ENCODE measurements at places on chromosomes 2 and 18.

DNA sequence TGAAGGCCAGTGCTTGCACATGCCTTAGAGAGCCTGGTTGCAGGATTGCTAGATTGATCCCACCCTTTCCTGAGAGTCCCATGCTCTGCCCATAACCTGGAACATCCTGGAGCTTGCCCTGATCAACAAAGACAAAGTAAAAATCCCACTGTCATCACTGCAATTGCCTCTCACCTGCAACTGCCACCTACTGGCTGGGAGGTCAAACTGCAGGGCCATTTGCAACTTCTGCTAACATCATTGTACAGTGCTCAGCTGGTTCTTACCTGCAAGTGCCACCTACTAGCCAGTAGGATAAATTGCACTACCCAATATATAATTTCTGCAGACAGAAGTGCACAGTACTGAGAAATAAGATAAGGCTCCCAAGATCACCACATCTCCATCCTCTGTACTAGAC, 947.5 kb downstream of the CPS1 start:
- no peak for DNase-seq

DNA sequence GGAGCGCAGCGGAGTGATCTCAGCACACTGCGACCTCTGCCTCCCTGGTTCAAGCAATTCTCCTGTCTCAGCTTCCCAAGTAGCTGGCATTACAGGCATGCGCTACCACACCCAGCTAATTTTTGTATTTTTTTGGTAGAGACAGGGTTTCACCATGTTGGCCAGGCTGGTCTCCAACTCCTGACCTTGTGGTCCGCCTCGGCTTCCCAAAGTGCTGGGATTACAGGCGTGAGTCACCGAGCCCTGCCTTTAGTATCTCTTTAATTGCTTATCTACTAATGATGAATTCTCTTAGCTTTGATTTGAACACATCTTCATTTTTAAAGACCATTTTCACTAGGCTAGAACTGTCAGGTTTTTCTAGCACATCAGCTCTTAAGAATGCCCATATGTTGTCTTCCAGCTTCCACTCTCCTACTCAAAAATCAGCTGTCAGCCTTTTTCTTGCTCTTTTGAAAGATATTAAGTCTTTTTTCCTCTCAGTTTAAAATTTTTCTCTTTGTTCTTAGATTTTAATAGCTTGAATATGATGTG, 16.1 kb upstream of the MFSD2B start:
- no peak for DNase-seq

- peak; percentile 49 for DNase-seq
These were observed 13.8 kb downstream of the FOSL2 start for GRCh38 chr2:28406276-28407096.

GRCh38 chr2:81979086-81979485, 1674.5 kb upstream of the LRRTM1 start:
- DNase-seq = no peak

- DNase-seq = no peak
These were observed 153.7 kb upstream of the NCK2 start for GRCh38 chr2:105590780-105591660.

DNA sequence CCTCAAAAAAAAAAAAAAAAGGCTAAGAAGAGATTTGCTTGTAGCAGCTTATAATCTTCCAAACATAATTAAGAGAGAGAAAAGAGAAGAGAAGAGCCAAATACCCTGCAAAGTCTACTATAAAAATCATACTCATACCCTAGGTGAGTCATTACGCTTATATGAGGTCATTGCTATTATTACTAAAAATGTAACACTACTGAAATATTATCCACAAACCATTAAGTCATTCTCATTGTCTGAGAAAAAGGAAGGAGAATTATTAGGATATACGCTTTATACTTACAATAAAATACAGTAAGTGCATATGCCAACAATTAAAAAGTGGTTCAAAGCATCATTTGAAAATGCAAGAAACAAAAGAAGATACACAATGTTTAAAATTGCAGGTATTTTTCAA, 66.5 kb downstream of the COLEC12 start:
- DNase-seq = no peak

DNA sequence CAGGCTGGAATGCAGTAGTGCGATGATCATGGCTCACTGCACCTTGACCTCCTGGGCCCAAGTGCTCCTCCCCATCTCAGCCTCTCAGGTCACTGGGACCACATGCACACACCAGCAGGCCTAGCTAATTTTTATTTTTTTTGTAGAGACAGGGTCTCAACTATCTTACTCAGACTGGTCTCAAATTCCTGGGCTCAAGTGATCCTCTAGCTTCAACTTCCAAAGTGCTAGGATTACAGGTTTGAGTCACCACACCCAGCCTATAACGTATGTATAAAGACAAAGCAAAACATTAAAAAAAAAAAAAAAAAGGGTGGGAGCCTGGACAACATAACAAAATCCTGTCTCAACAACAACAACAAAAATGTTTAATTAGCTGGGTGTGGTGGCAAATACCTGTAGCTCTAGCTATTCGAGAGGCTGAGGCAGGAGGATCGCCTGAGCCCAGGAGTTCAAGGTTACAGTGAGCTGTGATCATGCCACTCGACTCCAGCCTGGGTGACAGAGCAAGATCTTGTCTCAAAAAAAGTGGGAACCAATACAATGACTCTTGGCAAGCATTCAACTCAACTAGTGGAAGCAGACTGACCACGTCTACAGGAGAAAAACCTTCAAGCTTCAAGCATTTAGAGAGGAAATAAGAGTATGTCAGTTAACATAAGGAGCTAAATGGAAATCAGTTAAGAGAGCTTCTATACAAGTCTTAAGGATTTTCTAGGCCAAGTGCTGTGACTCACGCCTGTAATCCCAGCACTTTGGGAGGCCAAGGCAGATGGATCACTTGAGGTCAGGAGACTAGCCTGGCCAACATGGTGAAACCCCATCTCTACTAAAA, 2.6 kb downstream of the GTF3C2 start:
- no peak for DNase-seq

GRCh38 chr18:23618862-23619387, 32.6 kb upstream of the NPC1 start:
- no peak for DNase-seq

DNA sequence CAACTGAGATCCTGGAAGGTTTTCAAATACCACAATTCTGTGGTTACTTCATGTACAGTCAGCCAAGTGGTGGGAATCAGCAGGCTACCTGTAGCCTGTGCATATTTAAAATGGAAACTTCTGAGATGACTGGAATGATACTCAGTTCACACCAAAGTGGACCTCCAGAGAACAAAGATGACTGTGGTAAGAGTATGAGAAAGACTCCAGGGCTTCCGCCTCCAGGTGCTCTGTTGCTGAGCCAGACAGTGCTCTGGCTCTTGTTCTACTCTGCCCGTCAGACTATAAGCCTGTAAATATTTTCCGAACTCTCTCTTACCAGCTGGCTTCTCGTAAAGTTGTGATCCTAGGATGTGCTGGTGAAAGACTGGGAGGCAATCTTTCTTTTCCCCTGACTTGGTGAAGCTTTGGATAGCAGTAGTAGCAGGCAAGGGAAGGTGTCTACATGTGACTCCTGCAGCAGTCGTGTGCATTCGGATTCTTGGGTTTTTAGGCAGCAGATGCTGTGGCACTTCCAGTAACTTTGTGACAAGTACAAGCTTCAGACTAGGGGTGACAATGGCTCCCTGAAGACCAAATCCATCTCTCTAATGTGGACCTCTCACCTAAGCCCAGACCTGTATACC, 23.1 kb downstream of the ST3GAL5 start:
- no peak for DNase-seq

GRCh38 chr2:162280654-162281053, 37.4 kb upstream of the FAP start:
- DNase-seq = no peak

DNA sequence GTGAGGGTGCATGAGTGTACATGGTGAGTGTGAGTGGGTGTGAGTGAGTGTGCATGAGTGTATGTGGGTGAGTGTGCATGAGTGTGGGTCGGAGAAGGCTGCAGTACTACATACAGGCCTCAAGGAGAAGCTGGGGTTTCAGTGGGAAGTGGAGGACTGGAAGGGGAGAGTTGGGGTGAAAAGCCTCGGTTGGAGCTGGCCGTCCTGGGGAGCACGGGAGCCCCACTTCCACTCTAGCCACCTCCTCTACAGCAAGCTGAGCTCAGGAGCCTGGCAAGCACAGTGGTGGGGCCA, 68.7 kb upstream of the HPCAL1 start:
- no peak for DNase-seq

GRCh38 chr2:74440378-74441169, 1.2 kb downstream of the RTKN start:
- peak; percentile 19 for DNase-seq

- DNase-seq = no peak
These were observed 155.6 kb downstream of the EML6 start for GRCh38 chr2:54879032-54879431.

DNA sequence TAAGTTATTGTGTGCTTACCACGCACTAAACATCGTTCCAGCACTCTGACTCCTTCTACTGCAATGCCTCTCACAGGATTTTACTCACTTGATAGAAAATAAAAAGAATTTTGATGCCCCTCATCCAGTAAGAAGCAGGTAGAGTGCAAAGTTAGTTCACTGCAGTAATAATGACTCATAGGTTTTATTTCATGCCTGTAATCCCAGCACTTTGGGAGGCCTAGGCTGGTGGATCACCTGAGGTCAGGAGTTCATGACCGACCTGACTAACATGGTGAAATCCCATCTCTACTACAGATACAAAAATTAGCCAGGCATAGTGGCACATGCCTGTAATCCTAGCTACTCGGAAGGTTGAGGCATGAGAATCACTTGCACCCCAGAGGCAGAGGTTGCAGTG, 190.6 kb downstream of the RAD51AP2 start:
- DNase-seq = no peak

DNA sequence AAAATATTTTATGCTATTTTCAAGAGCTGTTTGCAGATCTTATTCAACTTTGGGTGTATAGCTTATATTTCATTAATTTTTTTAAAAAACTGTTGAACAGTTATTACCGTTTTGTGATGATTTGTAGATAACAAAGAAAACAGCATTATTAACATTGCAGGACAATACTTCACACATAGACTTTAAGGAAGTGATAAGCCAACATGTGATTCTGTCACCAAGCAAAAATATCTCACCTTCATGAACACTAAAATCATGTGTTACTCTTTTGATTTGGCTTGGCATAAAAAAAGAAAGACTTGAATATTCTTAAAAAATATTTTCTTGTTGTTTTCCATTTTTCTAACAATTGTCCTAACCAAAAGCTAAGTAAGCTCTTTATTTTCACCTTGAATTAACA, 33.0 kb downstream of the SLC35F5 start:
- DNase-seq = no peak

Data from stimulated activated CD8-positive, alpha-beta memory T cell treated with anti-CD3 and anti-CD28 coated beads, Interleukin-7, amount 100 ng/mL, for 1 hour (primary cell).